HFFc6 (cell line): ENCODE measurements at places on chromosomes 7 and 10.

- DNase-seq = no peak
Measured at GRCh38 chr7:157017149-157017548, 6.7 kb upstream of the MNX1 start.

DNA sequence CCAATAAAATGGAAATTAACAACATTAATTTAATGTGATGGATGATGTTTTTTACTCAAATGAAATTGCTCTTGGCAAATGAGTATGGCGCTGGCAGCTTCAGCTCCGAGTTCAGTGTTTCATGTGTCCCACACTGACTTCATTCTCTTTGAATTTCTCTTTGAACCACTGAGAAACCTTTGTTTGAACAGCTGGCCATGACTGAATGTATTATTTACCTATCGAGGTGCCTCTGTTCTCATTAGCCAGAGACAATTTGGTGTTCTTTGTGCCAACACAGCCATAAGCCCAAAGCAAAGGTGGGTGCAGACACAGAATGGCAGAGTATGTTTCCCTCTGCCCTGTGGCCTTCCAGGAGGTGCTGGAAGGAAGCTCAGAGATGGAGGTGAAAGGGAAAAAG lies 42.1 kb downstream of the TMEM178B start:
- DNase-seq = no peak

- DNase-seq = peak; percentile 27
Measured at GRCh38 chr10:113221756-113222168, 271.7 kb downstream of the TCF7L2 start.

DNA sequence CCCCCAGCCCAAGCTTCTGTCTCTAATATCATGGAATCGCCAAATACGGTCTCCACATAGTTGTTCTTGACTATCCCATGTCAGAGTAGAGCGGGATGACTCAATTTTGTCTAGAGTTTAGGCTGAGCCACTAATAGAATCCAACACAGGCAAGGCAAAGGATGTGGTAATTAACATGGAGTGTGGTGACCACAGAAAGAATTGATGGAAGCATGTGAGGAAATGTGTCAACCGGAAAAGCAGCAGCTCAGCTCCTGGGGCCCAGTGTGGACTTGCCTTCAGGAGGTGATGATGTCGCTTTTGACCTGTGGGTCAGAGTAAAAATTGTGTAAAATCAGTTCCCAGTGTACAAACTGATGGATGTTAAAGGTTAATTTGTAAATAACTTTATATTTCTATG lies 139.3 kb upstream of the KLF6 start:
- peak; percentile 88 for DNase-seq

DNA sequence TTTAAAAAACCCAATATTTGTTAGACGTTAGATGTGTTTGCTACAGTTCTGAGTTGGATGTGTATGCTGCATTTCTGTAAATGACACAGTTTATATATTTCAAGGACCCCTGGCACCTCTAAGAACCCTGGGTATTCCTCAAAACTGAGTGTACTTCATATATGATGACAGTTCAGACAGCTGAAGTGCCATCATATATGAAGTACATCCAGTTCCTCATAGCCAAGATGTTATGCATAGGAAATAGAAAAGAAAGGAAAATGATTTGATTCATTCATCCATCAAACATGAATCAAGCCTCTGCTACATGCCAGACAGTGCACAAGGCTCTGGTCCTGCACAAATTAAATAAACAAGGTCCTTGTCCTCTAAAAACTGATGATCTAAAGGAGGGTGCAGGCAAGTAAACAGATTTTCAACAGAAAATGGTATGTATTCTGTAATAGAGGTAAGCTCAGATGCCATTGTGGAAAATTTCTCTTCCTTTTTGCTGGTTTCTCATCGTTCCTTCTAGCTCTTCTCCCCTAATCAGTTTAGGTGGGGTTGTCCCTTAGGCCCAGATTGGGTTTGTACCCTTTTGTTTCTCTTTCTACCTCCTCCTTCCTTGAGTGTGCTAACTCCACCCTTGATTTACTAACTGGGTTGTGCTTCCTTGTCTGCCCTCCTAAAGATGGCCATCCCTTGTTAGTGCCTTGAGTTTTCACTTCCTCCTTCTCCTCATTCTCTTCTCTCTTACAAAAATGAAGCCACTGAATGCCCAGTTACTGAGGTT lies 25.3 kb upstream of the SMIM30 start:
- no peak for DNase-seq

GRCh38 chr10:124239134-124239533 lies 145.7 kb upstream of the CHST15 start:
- DNase-seq = no peak

- DNase-seq = no peak
Measured at GRCh38 chr7:30240106-30240800, 44.1 kb upstream of the ZNRF2 start.

GRCh38 chr7:157002819-157003421 lies 7.5 kb downstream of the MNX1 start:
- DNase-seq = no peak

GRCh38 chr7:71389976-71390375 lies 258.0 kb downstream of the GALNT17 start:
- no peak for DNase-seq

DNA sequence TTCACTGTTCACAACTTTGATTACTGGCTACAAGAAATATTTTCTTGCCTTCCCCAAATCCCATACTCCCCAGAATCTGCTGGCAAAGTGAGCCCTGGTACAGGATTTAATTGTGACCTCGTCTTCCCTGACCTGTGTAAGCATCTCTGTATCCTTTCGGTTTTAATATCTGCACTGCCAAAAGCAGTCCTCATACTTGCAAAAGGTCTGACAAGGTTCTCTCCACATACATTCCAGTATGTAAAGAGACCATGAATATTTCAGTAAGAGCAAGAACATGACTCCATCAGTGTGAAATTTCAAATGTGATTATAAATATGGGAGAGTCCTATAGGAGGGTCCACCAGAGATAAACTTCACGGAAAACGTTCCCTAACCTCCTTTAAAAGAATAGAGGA lies 134.0 kb upstream of the TCF7L2 start:
- DNase-seq = no peak

DNA sequence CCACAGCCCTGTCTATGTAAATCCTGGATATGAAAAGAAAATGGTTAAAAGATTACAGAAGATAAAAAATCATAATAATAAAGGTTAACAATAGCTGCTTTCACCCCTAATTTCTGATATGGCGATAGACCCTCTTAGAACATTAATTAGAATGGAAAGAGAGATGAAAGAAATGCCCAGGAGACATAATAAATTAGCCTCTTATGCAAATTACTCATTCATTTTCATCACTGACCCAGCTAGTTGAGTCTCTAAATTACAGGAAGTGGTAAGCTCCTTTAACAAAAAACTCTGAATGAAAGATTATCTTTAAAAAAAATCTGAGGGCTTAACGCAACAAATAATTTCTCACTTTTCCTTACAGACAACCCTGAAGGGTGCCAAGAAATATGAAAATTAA lies 12.4 kb downstream of the GFRA1 start:
- no peak for DNase-seq

DNA sequence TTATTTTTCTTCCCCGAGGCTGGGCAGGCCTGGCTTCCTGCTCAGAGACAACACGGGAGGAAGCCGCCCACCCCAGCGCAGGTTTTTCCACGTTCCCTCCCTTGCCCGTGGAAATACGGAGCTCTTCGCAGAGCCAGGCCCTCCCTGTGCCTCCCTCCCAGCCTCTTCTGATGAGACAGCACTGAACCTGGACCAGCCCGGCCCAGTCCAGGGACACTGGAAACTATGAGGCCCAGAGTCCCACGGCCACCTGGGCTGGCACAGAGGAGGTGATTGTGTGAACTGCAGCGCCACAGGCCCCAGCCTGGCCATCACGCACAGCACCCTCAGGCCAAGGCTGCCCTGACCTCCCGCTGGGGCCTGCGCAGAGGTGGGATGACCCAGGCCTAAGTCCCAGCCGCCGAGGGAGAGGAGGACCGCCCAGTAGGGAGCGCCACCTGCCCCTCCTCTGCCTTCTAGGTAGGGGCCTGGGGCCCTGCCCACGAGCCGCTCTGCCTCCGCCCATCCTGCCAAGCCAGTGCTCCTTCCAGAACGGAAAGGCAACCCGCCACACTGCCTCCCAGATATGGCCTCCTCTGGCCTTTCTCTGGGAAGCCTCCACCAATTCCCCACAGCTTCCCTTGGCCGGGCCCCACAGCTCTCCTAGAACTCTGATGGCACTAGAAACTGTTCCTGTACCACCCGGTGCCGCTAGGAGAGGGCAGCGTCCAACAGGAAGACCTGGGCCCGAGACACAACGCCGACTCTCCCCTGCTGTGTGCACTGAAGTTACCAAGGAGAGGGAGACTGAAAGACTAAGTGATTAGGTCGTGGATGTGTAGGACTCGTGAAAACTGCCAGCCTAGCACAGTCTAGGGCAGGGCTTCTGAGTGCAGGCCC lies 57.2 kb downstream of the PROSER2 start:
- no peak for DNase-seq

GRCh38 chr10:131832056-131832685 lies 68.6 kb upstream of the PPP2R2D start:
- DNase-seq = no peak

GRCh38 chr7:119033641-119034040 lies 809.1 kb downstream of the ANKRD7 start:
- DNase-seq = no peak

- DNase-seq = no peak
Measured at GRCh38 chr10:35103882-35104281, 13.7 kb upstream of the CUL2 start.

- no peak for DNase-seq
Measured at GRCh38 chr7:47751043-47751442, 169.1 kb upstream of the TNS3 start.

- no peak for DNase-seq
Measured at GRCh38 chr10:35633006-35633980, 8.8 kb downstream of the FZD8 start.

- no peak for DNase-seq
Measured at GRCh38 chr7:37592366-37592765, 91.2 kb upstream of the GPR141 start.

- no peak for DNase-seq
Measured at GRCh38 chr7:1494447-1494846, 9.7 kb downstream of the INTS1 start.

GRCh38 chr7:55349121-55349520 lies 16.0 kb upstream of the LANCL2 start:
- DNase-seq = no peak

- no peak for DNase-seq
Measured at GRCh38 chr10:77789016-77789415, 137.5 kb downstream of the DLG5 start.

DNA sequence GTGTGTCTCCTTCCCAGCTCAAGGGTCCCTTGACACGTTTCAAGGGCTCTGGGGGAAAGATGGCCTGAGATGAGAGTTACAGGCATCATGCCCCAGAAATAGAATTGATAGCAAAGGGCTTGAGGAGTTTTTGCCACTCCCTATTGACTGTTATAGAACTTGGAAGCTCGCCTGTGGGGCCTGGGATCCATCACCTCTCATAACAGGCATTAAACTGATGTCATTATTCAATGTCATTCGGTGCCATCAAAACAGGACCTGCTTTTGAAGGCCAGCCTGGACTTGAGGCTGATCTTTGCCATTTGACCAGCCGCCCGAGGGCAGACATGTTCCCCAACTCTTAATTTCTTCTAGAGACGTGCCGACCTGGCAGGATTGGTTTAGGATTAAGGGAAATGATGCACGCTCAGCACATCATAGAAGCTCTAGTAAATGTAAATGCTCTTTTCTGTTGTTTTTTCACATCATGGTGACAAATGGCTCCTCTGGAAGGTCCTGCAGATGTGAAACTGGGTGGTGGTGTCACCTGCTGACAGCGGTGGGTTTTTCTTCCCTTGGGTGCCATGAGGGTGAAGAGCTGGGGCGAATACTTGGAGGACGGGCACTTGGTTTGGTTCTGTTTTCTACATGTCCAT lies 16.7 kb upstream of the KLF6 start:
- no peak for DNase-seq

- DNase-seq = no peak
Measured at GRCh38 chr7:76424413-76425111, at the start of gene ZP3. Gene ZP3, plus strand, starts transcription at chr7:76424950. Its CDS starts 15 bp downstream, at chr7:76424965.

- no peak for DNase-seq
Measured at GRCh38 chr7:132545756-132546155, 30.5 kb downstream of the PLXNA4 start.

DNA sequence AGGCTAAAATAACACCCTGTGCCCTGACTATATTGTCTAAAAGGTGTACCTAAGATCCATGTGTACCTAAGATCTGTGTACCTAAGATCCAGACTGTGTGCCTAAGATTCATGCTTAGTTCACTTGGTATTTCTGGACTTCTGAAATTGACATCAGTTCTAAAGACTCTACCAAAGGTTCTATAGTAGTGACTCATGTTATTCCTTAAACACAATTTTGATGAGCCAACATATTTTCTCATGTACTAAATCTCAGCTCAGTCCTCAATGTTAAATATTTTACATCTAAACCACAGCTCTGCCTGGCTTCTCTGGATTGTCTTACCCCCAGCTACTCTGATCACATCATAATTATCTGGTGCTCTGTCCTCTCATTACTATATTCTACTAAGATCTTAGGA lies 802.3 kb upstream of the SORCS1 start:
- no peak for DNase-seq

GRCh38 chr10:15344876-15345285 lies 26.2 kb downstream of the FAM171A1 start:
- no peak for DNase-seq

DNA sequence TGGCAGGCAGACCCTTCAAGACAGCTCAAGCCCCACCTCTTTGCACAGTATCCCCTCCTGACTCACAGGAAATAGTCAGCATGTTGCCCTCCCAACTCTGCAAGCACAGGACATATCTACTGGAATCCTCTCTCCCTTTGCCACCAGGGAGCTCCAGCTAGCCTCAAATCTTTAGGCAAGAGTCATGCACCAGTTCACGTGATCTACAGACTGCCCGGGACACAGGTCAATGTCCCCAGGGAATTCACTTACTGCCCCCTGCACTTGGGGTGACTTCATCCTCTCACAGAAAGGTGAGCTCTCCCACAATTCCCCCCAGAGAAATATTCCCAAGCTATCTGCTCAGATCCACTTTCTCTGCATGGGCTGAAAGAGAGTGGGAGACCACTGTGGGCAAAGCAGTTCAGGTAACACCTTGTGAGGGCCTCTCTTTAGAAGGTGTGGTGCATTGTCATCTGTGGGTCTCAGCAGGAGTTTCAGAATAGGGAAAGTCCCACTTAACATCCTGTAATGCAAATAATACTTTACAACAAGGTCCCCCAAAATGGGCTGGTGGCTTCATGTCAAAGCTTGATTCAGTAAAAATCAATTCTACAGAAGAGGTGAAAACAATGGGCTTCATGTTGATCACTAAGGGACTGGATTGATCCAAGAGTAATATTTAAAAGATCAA lies 129.9 kb downstream of the NOC3L start:
- no peak for DNase-seq
